Ascending aorta (tissue), 2 donors: ENCODE measurements at places on chromosomes 5 and 9.

GRCh38 chr9:98999152-98999525 is 55.4 kb downstream of the COL15A1 start:
- no peak for DNase-seq

GRCh38 chr5:127330116-127330515 is 39.5 kb downstream of the MEGF10 start:
- no peak for DNase-seq

DNA sequence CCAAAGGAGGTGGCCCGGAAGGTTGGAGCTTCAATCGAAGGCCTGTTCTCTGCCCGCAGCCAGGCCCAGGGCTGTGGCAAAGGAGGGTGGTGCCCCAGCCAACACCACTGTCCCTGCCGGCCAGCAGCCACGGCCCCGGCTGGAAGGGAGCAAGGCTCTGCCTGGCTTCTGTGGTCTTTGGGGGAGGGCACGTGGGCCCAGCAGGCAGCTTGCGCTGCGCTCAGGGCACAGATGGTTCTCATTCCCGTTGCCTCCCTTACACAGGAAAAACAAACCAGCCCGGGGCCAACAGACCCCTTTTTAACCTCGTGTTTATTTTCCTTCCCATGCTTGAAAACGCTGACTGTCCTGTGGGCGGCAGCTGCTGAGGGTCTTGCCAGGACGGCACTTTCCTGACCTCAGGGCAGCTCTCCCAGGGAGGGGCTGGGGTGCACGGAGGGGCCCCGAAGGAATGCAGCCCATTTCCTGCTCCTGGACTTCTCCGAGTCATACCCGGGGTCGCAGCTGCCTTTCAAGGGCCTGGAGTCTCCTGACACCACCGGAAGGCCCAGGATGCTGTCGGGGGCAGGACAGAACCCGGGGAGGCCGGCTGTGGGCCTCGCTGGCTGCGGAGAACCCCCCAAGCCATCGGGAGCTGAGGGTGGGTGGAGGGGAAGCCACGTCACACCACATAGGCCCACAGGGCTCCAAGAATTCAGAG is 1.1 kb upstream of the GPSM1 start:
- no peak for DNase-seq

DNA sequence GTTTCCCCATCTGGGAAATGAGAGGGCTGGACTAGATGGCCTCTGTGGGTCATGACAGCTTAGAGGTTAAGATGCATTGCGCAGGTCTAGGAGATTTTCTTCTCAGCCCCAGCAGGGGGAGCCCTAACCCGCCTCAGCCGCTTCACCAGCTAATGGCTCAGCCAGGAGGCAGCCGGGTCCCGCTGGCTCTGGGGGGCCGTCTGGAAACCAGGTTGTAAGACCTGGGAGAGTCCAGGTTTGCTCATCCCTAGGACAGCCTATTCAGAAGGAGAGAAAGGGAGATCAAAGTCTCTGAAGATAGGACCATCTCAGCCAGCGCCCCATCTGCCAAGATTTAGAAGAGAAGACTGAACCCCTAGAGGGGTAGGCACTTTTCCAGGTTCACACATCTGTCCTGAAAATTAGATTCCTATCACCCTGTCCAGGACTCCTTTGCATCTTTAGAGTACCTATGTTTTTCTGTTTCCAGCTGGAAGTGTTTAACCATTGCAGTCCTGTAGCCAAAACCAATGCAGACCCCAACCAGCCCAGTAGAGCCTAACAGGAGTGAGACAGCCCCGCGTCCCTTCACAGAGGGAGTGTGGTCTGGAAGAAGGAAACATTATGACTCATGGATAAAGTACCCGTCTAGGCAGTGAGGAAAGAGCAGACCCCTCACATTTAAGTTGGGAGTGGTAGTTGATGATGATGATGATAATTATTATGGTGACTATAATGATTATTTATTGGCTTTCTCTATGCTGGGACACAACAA is 27.5 kb downstream of the SPARC start:
- peak; percentile 50 for DNase-seq

GRCh38 chr9:116589392-116590354 is 97.4 kb upstream of the TRIM32 start:
- no peak for DNase-seq
